ENCODE measurements at places on chromosomes 4 and X.

DNA sequence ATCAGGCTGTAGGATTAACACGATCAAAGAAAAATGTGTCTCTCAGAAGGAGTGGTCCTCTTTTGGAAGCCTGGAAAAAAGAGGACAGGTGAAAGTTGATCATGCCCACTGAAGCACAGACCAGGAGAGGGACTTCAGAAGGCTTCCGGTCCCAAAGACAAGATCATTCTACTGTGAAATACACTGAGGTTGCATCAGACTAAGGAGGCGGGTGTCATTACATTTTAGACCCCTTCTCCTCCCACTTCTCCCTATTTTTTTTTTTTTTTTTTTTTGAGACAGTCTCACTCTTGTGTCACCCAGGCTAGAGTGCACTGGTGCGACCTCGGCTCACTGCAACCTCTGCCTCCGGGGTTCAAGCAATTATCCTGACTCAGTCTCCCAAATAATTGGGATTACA is 67.5 kb downstream of the RBM47 start:
- no peak for DNase-seq

DNA sequence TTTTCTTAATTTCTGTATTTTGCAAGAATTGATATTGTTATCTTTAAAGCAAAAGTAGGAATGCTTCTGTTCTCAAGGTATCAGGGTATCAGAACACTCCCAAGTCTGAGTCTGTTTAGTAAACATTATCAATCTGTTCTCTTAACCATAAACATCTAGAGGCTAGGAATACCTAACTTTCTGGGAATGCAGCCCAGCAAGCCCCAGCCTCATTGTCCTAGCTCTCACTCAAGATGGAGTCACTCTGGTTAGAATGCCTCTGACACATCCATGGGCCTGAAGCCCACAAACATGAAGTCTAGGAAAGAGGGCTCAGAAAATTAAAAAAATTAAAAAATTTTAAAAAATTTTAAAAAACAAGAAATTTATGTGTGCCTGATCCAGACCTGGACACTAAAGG is 315.1 kb upstream of the DKK2 start:
- DNase-seq = no peak

GRCh38 chrX:78622831-78623230 is 36.3 kb downstream of the RTL3 start:
- DNase-seq = no peak

DNA sequence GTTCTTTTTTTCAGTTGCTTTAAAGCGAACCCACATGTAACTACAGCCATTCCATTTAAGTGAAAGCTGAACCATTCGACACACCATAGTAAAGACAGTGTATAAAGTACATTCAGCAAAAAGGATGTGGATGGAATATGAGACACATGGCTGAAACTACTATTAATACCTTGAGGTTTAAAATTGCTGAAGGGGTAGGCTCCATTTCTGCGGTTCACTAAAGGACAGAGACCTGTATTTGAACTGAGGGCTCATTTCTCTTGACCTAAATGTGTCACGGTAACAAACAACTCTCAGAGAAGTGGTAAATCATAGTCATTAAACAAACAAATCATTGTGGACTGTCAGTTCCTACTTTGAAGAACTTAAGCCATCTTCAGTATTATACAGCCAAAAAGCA is 1085.6 kb upstream of the TENM3 start:
- DNase-seq = no peak

DNA sequence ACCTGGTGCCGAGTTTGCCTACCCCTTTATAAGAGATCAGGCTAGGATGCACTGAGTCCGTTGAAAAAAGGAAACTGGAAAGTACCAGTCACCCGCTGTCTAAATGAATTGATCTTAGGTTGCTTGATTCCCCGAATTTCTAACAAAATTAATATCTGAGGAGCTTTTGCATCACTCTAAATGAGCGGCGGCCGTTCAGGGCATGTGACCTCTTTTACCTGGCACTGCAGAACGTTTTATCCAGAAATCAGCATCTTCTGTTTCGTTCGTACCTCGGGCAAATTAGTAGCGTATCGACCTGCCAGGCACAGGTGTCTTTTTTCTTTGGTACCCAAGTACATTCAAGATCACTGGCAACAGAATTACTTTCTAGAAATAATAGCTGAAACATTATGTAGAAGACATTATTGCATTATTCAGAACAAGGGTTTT is 876 bp downstream of the KLHL2 start:
- no peak for DNase-seq

GRCh38 chrX:17851874-17852273 is 9.2 kb downstream of the RAI2 start:
- no peak for DNase-seq

GRCh38 chr4:61128682-61129081 is 71.4 kb upstream of the ADGRL3 start:
- DNase-seq = no peak

DNA sequence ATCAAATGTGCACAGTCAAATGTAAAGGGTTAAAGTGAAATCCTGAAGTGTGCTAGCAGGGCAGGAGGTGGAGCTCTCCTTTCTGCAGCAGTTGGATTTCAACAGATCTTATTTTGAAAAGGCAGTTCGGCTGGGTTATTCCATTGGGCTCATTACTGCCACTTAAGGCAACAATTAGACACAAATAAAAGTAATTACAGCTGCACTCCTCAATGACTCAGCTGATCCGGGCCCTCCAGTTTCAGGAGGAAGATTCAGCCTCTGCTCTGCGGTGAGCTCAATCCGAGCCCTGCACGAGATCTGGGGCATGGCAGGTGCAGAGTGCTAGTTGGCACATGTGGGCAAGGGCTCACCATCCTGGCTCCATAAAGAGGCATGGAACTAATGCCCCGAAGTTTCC is 85.4 kb downstream of the PHKA2 start:
- DNase-seq = no peak

DNA sequence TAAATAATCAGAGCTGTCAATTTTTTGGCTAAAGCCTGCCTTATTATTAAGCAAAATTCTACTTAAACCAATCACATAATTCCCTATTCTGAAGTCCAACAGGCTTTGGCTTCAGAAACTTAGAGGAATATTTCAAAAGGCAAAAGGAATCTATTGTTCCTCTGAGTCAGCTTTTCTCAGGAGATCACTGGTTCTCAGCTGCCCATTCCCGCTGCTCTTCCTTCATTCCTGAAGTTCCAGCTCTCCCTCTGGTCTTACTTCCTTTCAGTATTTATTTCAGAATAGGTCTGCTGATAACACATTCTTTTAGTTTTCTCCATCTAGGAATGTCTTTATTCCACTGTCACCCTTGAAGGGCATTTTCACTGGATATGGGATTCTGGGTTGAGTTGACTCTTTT is 133.7 kb downstream of the SOWAHB start:
- no peak for DNase-seq

- no peak for DNase-seq
These were observed 37.9 kb downstream of the NUDT6 start for GRCh38 chr4:122884499-122884898.

DNA sequence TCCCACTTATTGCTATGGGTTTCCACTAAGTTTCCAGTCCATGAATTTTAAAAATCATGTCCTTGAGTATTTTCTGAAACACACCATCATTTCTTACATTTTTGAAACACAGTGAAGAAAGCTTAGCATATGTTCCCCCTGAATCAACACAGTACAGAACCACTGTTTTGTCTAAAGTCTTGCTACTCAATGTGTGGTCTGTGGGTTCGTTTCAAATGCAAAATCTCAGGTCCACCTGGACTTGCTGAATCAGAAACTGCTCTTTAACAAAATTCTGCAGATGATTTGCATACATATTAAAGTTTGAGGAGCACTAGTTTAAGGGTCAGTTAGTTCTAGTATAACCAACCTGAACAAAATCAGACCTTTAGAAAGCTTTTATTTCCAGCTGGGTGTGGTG is 60.4 kb downstream of the SUPT20HL2 start:
- no peak for DNase-seq

- no peak for DNase-seq
These were observed 15.9 kb downstream of the SH3TC1 start for GRCh38 chr4:8215001-8215427.

DNA sequence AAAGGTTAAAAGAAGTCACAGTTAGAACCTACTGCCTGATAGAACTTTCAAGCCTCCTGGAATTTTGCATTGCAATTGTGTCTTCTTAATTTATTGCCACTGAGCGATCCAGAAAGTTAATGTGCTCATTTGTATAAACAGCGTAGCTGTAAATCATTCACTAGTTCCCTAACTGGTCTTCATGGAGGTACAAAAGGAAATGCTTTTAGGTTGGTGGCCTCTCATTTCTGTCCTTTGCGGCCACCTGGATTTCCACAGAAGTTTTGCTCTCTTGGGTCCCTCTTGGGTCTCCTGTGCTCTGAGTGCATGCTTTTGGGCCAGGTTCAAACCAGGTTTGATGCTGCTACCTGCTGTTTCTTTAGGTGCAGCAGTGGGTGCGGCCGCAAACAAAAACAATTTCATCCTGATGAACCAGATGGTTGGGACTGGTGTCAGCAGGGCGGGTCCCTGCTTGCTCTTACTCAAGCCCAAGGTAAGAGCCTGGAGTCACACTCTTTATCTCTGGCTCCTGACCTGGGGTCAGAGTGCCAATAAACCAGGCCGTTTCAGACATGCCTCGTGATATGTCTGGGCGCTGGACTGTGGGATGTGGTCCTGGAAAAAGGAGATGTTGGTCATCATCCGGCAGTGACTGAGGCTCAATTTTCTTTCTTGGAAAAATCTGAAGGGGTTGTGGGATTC is 270.1 kb downstream of the PTTG2 start:
- DNase-seq = no peak

GRCh38 chr4:1246111-1246881 is 2.6 kb downstream of the CTBP1 start:
- DNase-seq = no peak

DNA sequence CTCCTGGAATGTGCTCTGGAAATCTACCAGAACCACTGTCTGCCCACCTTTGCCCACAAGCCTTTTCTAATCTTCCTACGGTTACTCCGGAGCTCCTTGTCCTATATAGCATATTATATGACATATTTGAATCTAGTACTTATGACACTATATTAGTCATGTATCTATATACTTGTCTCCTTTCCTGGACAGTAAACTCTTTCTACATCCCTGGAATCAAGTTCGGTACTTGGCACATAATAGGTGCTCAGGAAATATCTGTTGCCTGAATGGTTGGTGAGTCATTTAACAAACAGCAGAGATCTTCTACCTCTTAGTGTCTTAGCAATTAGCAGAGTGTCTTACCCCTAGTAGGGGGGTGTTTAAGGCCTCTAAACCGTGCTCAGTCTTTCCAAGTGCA is 123.6 kb downstream of the RELL1 start:
- DNase-seq = no peak

DNA sequence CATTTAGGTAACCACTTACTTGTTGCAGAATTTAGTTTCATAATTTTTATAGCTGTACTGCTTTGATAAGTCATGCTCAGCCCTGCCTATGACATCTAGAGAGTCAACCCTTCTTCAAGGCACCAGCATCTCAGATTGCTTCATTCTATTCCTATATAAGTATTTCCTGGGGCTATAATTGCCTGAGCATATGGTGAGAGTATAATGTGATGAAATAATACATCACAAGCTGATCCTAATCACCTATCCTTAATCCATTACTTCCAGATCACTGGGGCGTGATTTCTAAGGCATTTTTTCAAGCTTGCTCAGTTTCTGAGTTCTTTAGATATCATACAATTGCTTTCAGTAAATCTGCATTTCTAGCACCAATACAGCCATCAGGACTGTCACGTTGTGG is 200.0 kb upstream of the NPY2R start:
- no peak for DNase-seq

DNA sequence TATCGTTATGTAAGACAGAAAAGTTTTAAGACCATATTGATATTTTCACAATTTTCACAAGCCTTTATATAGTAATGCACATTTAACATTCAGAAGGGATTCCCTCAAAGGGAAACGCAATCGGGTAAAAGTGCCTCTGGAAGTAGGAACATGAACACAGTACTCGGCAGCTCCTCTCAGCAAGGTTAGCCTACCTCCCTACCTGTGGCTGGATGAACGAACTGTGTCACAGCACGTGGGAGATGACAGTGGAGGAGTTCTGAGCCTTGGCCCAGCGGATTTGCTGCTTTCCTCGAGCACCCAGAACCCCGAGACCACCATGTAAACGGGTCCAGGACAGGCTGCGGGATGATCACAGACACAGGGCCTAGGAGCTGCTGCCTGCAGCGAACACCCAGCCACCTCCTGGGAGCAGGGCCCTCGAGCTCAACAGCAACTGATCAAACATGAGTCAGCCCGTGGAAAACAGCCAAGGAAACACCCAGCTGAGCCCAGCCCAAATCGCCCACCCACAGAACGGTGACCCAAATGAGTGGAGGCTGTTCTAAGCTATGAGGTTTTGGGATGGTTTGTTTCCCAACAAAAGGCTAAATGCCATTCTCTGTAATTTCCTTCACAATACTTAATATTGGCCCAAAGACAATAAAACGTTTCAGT is 30.4 kb downstream of the FAT1 start:
- no peak for DNase-seq

- no peak for DNase-seq
These were observed 318.4 kb upstream of the CLNK start for GRCh38 chr4:11002961-11003360.

DNA sequence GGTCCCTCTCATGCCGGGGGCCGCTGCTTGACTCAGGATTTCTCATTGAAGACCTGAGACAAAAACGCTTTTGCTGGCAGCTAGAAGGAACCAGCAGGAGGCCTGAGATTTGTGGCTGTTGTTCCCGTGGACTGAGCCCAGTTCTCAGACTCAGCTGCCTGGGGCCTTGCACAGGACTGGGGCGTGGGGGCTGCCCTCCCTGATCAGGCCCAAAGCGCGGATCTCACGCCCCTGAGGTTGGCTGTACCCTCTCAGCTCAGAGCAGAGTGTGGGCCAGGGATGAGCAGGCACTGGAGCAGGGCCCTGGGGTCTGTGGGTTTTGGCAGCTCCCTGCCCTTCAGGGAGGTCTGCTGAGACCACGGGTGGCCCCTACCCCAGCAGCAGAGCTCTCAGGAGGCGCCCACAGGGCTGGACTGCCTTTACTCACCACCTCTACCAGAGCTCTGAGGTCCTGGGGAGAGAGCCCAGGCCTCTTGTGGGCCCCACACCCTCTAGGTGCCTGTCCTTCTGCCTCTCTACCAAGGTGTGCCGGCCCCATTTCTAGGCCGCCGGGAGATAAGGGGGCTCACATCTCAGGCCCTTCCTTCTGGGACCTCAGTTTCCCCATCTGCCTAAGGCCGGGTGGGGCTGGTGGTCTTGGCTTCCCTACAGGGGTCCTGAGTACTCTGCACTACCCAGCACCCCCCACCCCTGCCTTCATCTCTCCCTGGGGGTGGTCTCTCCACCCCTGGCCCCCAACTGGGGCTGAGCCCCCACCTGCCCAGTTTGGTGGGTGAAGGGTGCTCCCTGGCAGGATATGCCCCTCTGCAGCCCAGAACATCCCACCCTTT is 5.6 kb downstream of the MSANTD1 start:
- no peak for DNase-seq
